ENCODE measurements at places on chromosomes 5 and 9. TPM values are rescaled to one million over a fixed set of nuclear protein-coding genes. Genes with fewer than 3 reads are reported as not detected.

DNA sequence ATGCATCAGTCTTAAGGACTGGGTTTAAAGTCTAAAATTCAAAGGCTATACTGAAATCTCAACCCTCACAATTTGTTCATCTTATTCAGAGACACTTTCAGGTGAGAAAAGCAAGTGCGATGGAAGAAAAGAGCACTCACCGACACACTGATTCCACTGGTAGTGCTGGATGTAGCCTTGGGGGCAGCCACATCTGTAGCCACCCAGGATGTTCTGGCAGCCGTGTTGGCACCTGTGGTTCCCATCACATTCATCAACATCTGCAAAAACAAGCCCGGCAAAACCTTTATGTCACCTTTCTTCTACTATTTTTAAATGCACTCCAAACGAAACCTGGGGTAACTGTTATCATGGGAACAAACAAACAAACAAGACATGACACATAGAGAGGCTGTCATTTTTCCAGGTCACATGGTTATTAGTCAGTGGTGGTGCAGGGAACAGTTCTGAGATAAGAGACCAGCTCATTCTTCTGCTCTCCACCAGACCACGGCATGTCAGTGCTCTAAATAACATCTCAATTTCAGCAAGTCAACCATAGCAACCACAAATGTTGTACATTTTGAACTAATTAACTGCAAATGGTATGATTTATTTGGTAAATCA is 188.4 kb downstream of the SLC12A2 start:
- DNase-seq = no peak

DNA sequence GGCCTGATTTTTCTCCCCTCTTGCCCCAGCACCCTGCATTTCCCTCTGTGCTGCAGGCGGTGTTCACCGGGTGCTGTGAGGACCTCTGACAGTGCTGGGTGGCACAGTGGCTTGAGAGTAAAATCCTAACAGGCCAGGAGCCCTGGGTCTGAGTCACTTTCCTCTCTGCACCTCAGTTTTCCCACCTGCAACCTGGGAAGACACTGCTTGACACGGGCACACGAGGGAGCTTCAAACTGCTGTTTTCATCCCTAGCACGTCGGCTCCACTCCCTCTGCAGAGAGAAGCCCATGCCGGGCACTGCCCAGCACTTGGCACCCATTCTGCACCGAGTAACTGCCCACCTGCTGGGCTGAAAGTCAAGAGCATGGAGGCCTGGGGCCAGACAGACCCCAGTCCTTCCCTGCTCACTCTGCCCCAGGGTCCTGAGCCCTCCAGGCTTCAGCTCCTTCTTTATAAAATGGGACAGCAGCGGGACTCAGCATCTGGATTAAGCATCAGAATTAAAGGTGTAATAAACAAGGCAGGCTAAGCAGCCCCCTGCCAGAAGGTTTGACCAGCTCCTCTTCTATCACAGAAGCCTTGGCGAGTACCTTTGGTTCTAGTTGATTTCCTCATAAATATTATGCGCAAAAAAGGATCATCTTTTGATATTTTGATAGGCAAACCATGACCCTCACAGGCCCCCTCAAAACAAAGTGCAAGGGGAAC is 5.2 kb downstream of the GFI1B start:
- DNase-seq = no peak

DNA sequence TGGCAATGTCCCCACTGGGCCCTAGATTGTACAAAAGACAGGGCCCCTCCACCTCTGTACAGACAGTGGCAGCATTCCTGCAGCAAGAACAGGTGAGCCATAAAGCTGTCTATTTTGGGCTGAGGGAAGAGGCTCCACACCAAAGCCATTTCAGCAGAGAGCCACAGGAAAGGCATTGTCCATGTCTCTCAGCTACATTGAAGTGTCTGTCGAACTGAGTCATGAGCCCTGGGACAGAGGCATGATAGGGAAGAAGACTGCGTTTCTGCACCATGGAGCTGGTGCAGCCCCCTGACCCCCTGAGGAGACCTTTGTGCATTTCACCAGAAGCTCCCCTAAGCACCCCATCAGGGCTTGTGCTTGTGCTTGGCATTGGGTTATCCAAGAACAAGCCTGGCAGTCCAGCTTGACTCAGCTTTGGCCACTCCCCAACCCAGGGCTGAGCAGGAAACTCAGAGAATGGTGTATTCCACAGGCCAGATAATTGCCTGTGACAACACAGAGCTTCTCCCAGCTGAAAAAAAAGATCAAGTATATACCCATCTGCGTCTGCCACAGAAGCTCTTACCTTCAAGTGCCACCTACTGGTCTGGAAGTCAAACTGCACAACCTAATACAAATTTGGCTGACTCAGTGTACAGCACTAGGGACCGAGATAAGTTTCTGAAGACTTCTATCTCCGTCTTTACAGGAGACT is 5.9 kb upstream of the FRMD3 start:
- DNase-seq = no peak

DNA sequence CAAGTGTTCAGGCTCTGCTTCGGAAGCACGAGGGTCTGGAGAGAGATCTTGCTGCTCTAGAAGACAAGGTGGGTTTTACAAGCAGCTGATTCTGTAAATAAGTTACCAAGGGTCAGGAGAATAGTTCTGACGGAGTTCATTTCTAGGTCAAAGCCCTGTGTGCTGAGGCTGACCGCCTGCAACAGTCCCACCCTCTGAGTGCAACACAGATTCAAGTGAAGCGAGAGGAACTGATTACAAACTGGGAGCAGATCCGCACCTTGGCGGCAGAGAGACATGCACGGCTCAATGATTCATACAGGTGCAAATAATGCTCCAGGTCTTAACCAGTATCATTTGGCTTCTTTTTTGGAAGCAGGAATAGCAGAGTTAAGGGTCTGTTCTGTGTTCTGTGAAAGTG is 24.8 kb downstream of the SPTAN1 start:
- DNase-seq = no peak

DNA sequence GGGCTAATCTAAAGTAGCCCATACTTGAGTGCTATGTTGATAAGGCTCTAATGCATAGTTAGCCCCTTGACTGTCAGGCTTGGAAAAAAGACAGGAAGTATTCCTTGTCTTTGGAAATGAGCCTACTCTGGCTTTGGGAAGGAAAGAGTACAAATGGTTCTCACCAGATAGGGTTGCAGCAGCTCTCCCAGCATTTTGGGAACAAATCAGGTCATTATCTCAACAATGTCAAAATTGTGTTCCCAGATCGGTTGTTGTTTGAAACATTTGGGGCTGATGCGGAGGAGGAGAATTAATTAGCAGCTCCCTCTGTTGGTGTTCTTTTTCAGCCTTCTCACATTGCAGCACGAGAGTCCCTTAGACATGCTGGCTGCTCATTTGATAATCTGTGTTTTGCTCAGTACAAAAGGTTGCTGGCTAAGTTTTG is 294.7 kb upstream of the DMRT1 start:
- no peak for DNase-seq

DNA sequence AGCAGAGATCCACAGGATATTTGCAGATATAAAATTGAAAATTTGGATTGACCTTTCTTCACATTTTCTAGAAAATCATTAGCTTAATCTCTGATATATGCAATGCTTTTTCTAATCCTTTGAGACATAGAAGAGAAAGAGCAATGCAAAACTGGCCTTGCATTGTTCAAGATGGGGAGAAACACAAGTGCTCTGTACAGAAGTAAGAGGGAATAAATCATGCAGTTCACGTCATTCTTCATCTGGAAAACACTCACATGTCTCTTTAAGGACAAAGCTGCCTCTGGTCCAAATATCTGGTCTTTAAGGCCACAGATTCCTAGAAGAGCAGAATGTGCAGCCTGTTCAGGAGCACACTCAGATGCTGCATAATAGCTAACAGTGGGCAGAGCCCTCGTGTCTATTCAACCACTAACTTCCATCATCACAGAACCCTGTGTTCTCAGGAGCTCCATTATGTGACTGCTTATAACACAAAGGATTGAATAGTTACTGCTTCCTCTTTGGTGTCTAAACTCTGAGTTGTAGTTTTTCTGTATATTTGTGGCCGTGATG is 277.5 kb downstream of the PLK2 start:
- DNase-seq = no peak

DNA sequence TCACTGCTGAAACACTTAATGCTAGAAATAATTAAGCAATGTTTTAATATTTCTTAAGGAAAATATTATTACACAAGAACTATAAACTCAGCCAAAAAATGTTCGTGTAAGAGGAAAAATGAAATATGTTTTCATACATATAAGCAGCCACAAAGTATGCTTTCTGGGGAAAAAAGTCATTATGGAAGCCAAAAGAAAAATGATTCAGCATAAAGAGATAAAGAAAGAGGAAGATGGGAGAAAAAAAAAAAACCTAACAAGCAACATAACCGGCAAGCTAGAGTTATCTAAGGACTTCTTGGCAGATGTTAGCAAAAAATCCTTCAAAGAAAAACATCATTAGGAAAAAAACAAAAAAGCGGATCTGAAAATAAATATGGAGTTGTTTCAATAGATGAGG is 179.1 kb downstream of the MUSK start:
- no peak for DNase-seq

- DNase-seq = no peak
Observed at GRCh38 chr5:162372256-162372655, 304.7 kb downstream of the GABRG2 start.

GRCh38 chr9:122091682-122092592 is 1.2 kb downstream of the TTLL11 start:
- no peak for DNase-seq

GRCh38 chr9:268616-269015 is 54.0 kb downstream of the DOCK8 start:
- no peak for DNase-seq

The GRXCR2 gene
- not detected for total RNA-seq

The C9 gene
- 0.27 TPM for total RNA-seq

The AGXT2 gene
- not detected for total RNA-seq

The CDX1 gene
- not detected for total RNA-seq

The FBXW2 gene
- total RNA-seq = 76.7 TPM
